ENCODE measurements at places on chromosomes 3 and 15.

GRCh38 chr3:12891985-12892839 lies 50.8 kb upstream of the RPL32 start:
- DNase-seq, result peak; percentile 21

GRCh38 chr3:127673191-127674100 lies 694 bp downstream of the ABTB1 start:
- DNase-seq, result no peak

DNA sequence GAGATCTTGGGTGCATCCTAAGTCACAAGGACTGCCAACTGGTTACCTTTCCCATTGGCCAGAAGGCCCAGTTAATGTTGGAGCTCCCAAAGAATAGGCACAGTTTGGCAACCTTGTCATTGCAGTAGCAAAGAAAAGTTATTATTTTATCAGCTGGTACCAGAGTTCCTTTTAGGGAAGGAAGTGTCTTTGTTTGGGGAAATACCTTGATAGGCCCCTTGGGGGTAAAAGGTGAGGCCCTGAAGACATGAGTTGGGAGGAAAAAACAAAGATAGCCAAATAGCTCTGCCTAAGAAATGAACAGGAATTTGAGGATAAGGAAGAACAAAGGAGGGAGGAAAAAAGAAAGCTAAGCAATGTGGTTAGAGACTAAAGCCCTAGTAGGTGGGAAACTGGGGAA lies 85.8 kb downstream of the ANP32A start:
- DNase-seq, result no peak

DNA sequence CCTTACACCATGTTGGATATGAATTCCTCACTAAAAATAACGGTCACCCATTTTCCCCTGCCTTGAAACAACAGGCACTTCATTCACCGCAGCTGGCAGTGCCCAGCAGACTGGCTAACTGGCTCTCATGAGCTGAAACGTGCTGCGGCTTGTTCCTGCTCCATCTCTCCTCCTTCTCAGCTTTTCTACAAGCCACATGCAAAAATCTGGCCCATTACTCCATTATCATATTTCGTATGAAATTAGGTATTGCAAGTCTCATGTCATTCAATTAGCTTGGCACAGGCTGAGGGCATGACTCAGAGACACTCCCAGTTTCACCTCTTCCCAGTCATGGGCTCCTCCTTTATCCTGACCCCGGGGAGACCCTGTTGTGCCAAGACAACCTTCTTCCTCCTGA lies 60.0 kb downstream of the MAGEF1 start:
- DNase-seq, result no peak

DNA sequence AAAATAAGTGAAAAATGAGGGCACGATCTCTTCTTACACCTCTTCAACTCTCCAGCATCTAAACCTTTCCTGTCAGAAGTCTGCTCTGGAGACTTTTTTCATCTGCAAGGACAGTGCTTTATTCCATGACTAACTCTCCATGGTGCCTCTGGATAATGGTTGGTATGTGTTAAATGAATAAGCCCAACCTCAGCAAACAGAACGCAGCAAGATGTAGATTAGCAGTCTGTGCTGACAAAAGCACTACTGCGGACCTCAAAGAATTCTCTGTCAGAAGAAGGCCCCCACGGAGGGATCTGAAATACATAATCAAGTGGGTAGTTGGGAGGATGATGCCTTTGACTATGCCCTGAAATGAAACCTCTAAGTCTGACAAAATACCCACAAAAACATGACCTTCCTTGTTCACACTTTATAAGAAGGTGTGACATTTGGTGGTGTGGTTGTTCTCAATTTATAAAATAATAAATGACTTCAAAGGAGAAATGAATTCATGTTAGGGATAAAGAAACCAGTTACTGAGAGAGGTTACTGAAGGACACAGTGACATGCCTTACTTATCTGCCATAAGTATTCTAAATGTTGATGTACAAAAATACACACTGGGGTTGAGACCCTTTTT lies 43.2 kb upstream of the ADCY5 start:
- no peak for DNase-seq

DNA sequence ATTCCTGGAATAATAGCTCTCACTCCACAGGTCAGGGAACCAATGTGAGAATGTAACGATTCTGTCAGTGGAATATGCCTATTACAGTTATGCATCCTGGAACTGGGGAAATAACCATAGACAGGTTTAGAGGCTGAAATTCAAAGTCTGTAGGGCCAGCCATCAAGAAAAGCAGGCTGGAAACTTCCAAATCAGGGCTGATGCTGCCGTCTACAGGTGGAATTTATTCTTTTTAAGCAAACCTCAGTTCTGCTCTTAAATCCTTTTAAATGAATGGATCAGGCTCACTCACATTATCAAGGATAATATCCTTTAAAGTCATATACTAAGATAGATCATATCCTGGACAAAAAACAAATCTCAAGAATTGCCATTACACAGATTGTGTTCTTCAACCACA lies 699.8 kb downstream of the NR2F2 start:
- no peak for DNase-seq

DNA sequence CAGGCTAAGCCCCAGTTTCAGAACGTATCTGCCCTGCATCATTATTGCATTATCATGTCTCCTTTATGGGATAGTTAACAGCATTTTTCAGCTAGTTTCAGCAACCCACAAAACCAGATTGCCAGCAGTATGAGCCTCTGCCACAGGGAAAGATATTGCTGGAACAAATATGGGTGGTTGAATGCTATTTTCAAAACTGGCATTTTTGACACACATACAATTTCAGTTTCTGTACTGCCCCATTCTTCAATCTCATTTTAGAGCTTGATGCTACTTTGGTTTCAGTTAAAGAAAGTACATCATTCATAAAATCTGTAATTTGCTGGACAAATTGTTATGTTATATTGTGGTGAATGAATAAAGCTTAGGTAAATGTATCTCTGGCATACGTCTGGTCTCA lies 1037.5 kb downstream of the NAALADL2 start:
- DNase-seq, result no peak
